ENCODE measurements at places on chromosomes 13 and 19.

GRCh38 chr13:33624740-33625139 is 193.2 kb upstream of the RFC3 start:
- no peak for DNase-seq

DNA sequence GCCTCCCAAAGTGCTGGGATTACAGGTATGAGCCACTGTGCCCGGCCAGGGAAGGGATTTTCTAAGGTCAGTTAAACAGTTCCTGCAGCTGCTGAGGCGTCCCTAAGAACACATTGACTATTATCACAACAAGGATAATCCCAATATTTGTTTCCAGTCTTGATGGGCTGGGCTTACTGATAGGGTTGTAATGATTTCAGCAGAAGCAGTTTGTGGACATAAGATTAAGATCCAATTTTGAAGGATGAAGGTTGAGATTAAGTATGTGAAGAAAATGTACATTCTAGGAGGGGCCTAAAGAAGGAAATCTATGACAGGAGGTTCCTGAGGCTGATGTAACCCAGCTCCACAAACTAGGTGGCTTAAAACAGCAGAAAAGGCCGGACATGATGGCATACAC is 10.7 kb upstream of the CCDC124 start:
- no peak for DNase-seq

DNA sequence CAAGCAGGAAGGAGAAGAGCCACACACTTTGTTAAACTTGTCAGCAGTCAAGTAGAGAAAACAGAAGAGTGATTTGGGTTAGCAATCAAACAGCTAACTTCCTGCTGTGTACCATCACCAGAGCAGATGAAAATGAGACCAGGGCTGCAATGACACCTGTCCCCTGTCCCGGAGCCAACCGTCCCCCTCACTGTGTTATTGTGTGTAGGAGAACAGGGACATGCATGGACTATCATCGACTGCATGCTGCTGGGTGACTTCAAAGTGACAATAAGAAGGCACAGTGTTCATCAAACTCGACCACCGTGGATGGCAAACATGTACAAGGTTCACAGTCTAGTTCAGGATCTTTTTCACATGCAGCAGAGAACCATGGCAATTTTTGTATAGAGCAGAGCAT is 94.0 kb upstream of the SLC15A1 start:
- DNase-seq: no peak

- DNase-seq: no peak
Observed at GRCh38 chr19:6396305-6396704, 3.3 kb upstream of the GTF2F1 start.
